Kidney (tissue), 22 donors: ENCODE measurements at places on chromosomes 13 and 19. TPM values are rescaled to one million over a fixed set of nuclear protein-coding genes. Genes with fewer than 3 reads are reported as not detected.

DZIP1 gene
- total RNA-seq = 41.4 TPM

GRCh38 chr19:34484328-34484727 is 2.8 kb downstream of the WTIP start:
- DNase-seq = no peak

PNMA8B gene
- total RNA-seq = 1.3 TPM

DNA sequence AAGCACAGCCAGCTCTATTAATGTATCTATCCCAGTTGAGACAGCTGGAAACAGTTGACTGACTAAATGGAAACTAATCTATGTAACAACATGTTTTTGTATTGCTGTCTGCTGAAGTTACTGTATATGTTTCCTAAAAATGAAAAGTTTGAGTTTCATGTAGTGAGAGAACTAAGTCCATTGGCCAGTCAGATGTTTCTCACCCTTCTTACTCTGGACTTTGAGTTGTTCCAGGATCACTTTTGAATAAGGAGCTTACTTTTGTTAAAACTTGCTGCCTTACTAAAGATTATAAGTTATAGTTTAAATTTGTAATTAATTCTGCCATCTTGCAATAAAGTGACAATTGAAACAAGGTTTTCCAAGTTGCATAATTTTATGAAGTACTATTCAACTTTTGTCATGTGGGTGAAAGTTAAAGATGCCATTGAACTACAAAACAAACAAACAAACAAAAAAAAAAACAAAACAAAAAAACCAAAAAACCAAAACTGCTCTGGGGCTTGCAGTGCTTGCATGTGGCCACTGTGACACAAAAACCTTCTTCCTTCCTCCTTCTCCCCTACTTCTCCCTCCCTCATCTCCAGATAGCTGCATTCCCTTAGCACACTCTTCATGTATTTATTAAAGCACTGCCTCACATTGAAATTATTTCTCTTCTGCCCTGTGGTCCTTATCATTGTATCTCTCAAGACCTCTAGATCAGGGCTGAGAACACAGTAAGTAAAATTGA is 15.3 kb downstream of the WDFY2 start:
- no peak for DNase-seq

ACP7 gene
- total RNA-seq = not detected

FRY gene
- 69.5 TPM for total RNA-seq

GRCh38 chr19:12224676-12225075 is 61.8 kb downstream of the ZNF136 start:
- DNase-seq = no peak
